ENCODE measurements at places on chromosomes 3 and 15.
A peak's percentile ranks its signal among the peaks of the same experiment; 100 is the strongest.

- DNase-seq: no peak
Observed at GRCh38 chr15:95868970-95869369, 461.5 kb upstream of the NR2F2 start.

DNA sequence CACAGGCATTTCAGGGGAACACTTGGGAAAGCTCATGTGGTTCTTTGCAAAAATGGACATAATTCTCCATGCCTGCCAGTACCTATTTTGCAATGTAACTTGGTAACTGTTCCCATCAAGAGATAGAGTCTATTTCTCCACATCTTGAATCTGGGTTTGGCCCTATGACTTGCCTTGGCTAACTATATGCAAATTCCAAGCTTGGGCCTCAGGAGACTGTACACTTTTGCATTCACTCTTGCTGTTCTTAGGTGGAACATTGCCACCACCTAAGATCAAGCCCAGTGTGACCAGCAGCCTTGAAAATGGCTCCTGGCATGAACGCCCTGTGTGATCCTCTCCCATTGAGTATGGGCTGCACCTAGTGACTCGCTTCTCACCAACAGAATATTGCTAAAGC lies 19.8 kb upstream of the SMAD6 start:
- no peak for DNase-seq

- no peak for DNase-seq
Observed at GRCh38 chr3:58021072-58021959, 13.1 kb downstream of the FLNB start.

GRCh38 chr15:43769584-43770228 lies 7.1 kb downstream of the ELL3 start:
- DNase-seq: no peak

DNA sequence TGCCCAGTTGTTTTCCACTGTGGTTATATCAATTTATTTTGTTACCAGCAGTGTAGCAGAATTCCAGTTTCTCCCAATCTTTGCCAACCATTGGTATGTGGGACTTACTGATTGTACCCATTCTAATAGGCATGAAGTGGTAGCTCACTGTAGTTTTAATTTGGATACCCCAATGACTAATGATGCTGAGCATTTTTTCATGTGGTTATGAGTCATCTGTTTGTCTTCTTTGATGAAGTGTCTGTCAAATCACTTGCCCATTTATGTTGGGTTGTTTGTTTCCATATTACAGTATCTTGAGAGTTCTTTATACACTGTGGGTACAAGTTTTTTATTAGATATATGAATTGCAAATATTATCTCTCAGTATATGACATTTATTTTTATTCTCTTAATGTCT lies 644.3 kb downstream of the NR2F2 start:
- no peak for DNase-seq

- DNase-seq: no peak
Observed at GRCh38 chr15:66401130-66402021, 14.7 kb downstream of the MAP2K1 start.

GRCh38 chr3:178439504-178439903 lies 96.7 kb upstream of the KCNMB2 start:
- no peak for DNase-seq

DNA sequence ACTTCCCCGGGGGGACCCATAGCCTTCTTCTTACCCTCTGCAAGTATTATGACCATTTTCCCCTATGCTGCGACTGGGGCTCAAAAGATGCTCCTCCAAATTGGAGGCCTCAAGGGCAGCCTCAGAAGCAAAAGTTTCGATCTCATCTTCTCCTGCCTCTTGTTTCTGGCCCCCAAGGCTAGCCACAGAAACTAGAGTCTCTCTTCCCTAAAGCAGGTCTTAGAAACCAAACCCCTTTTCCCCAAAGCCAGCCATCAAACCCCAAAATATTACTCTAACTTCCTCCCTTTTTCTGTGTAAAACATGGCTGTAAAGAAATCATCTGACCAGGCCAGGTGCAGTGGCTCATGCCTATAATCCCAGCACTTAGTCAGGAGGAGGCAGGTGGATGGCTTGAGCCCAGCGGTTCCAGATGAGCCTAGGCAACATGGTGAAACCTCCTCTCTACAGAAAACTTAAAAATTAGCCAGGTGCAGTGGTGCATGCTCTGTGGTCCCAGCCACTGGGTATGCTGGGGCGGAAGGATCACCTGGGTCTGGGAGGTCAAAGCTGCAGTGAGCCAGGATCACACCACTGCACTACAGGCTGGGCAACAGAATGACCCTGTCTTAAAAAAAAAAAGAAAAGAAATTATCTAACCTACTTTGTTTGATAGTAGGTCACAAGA lies 36.7 kb upstream of the MFGE8 start:
- DNase-seq: no peak

DNA sequence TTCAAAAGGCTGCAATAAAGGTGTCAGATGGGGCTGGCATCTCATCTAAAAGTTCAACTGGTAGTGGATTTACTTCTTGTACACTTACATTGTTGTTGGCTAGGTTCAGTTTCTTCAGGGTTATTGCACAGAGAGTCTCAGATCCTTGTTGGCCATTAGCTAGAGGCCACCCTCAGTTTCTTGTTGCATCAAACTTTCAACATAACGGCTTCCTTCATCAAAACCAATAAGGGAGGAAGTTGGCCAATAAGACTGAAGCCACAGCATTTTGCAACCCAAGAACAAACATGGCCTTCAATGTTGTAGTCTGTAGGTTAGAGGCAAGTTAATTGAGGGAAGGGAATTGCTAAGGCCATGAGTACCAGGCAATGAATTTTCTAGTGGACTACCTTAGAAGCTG lies 218.0 kb downstream of the ZBBX start:
- DNase-seq: no peak

- no peak for DNase-seq
Observed at GRCh38 chr3:169563775-169564059, 99.8 kb downstream of the MECOM start.

- DNase-seq: no peak
Observed at GRCh38 chr15:40232625-40233070, 6.2 kb upstream of the PAK6 start.

DNA sequence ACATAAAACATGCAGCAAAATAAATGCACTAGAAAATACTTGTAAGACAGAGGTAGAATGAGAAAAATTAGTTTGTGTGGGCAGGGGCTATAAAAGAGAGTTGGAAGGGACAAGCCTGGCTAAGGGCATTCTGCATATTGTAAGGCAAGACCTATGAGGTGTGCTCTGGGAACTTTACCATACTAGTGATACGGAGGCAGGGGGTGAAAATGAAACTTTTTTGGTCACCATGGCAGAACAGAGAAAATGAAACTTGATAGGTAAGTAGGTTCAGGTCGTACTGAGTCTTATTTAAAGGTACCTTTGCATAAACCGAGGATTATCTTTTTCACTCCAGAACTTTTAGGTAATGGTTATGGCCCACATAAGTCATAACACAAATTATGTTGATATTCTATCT lies 74.7 kb upstream of the ACKR4 start:
- no peak for DNase-seq

- no peak for DNase-seq
Observed at GRCh38 chr3:105415951-105416350, 49.2 kb downstream of the ALCAM start.

- no peak for DNase-seq
Observed at GRCh38 chr3:134334231-134334900, 39.9 kb downstream of the AMOTL2 start.

DNA sequence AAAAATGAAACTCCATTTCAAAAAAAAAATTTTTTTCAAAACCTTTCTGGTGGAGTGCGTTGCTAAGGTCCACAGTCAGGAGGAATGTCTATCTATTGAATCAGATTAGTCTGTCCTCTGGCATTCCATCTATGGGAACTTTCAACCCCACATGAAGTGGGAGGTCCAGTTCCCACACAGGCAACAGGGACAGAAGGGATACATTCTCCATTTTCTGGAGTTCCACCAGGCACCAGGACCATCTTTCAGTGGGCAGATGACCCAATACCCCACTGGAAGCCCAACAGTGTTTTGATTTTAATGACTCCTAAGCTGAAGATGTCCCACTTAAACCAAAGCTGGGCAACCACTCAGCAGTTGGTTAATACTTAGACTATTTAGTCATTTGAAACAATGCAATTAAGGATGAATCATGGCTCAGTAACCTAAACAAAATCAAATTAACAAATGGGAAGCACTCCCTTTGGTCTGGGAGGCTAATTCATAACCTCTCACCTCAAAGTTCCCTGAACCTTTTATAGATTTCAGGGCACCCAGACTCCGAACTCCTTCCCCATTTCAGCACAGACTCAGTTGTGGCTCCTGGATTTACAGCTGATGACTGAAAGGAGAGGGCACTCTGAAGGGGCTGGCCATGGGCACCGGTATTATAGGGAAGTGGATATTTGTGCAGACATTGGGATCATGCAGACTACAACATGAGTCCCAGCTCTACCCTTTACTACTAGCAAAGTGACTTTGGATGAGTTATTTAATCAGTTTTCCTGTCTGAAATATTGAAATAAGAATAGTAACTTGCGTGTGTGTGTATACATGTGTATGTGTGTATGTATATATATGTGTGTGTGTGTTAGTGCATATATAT lies 264.3 kb upstream of the LRTM1 start:
- DNase-seq: no peak

DNA sequence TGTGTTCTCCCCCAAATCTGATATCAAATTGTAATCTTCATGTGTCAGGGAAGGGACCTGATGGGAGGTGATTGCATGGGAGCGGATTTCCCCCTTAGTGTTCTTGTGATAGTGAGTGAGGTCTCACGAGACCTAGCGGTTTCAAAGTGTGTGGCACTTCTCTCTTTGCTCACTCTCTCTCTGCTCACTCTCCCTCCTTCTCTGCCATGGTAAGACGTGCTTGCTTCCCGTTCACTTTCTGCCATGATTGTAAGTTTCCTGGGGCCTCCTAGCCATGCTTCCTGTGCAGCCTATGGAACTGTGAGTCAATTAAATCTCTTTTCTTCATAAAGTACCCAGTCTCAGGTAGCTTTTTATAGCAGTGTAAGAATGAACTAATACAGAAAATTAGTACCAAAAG lies 30.6 kb upstream of the OR5H6 start:
- no peak for DNase-seq

DNA sequence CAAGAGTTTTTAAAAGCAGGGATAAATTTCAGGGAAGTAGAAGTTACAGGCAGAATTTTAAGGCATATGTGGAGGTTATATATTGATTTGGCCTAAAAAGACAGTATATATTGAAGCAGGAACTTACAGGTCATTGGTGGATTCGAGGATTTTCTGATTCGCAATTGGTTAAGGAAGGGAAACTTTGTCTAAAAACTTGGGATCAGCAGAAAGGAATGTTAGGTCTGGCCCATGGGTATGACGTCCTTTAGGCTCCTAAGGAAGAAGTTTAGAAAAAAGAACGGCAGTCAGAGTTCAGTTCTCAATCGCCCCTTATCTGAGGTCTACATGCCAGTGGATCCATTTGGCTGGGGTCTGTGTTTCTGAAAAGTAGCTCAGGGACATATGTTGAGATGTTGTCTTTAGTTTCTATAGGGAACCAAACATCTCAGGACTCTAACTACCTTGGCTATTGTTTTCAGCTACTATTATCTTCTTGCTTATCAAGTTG lies 33.2 kb upstream of the ACP3 start:
- no peak for DNase-seq

GRCh38 chr3:136428167-136428566 lies 178.0 kb downstream of the PCCB start:
- DNase-seq: no peak

- no peak for DNase-seq
Observed at GRCh38 chr3:134009345-134010000, 20.3 kb downstream of the SLCO2A1 start.

- no peak for DNase-seq
Observed at GRCh38 chr3:37921025-37921424, 59.3 kb downstream of the CTDSPL start.

- no peak for DNase-seq
Observed at GRCh38 chr3:10195366-10196089, 30.8 kb downstream of the IRAK2 start.

- no peak for DNase-seq
Observed at GRCh38 chr15:71817351-71817750, 7.0 kb downstream of the NR2E3 start.

GRCh38 chr3:184537885-184538665 lies 23.5 kb upstream of the EPHB3 start:
- no peak for DNase-seq

GRCh38 chr3:59185591-59186369 lies 136.0 kb upstream of the CFAP20DC start:
- DNase-seq: no peak

GRCh38 chr3:67654099-67654843 lies at the start of gene SUCLG2:
SUCLG2 (minus strand) TSS chr3:67654612; CDS start chr3:67654586, 26 bp downstream.
- DNase-seq: peak; percentile 60

GRCh38 chr3:169383770-169384169 lies 279.7 kb downstream of the MECOM start:
- DNase-seq: no peak

DNA sequence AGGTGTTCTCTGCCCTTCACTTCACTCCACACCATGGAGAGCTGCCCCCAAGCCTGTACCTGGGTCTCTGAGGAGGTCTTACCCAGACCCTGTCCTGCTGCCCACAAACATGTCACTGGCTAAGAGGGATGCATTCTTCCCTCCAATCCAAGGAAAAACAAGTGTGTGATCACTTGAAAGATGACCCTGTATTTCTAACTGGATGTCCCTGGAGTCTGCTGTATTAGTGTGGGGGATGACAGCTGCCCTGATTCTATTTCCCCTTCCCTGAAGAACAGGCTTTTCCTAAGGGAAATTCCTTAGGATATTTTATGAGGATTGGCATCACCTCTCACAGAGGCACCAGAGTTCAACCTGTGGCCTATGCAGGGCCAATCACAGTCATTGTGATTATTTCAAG lies 55.0 kb upstream of the GATA2 start:
- no peak for DNase-seq

DNA sequence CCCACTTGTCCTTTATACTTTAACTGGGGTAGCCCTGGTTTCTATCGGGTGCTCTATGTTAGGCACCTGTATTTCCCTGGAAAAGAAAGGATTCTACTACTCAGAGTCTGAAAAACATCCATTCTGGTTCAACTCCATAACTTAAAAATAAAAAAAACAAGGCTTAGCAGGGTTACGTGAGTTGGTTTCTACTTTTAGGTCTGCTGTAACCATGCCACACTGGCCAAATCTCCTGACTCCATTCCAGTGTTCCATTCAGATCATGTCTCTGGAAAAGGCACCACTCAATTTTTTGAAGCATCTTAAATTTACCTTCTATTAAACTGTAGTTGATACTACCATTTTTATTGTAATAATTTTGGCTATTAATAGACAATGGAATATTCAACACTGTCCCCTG lies 62.1 kb downstream of the CAPN3 start:
- no peak for DNase-seq

DNA sequence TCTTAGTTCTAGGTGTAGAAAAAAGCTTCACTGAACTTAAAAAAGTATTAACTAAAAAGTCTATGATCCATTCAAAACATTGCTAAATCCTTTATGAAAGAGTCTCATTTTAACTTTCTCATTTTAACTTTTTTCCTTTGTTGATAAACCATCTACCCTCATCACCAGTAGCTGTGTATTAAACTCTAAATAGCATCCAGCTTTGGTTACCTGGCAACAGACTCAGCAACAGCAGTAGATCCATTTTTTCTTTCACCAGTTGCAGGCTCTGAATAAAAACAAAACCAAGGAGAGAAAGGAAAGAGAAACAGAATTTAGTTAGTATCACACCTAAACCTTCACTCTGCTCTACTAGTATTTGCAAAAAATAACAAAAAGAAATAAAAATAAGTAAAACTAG lies 51.6 kb downstream of the TP53BP1 start:
- DNase-seq: no peak

Measured in activated CD4-positive, CD25-positive, alpha-beta regulatory T cell treated with anti-CD3 and anti-CD28 coated beads, Interleukin-2, amount 50 U/mL, for 16 hours (primary cell).